ENCODE measurements at places on chromosomes 6 and 20.
A peak's percentile ranks its signal among the peaks of the same experiment; 100 is the strongest.

GRCh38 chr6:137147195-137147594 is 26.2 kb downstream of the IL22RA2 start:
- DNase-seq = no peak

DNA sequence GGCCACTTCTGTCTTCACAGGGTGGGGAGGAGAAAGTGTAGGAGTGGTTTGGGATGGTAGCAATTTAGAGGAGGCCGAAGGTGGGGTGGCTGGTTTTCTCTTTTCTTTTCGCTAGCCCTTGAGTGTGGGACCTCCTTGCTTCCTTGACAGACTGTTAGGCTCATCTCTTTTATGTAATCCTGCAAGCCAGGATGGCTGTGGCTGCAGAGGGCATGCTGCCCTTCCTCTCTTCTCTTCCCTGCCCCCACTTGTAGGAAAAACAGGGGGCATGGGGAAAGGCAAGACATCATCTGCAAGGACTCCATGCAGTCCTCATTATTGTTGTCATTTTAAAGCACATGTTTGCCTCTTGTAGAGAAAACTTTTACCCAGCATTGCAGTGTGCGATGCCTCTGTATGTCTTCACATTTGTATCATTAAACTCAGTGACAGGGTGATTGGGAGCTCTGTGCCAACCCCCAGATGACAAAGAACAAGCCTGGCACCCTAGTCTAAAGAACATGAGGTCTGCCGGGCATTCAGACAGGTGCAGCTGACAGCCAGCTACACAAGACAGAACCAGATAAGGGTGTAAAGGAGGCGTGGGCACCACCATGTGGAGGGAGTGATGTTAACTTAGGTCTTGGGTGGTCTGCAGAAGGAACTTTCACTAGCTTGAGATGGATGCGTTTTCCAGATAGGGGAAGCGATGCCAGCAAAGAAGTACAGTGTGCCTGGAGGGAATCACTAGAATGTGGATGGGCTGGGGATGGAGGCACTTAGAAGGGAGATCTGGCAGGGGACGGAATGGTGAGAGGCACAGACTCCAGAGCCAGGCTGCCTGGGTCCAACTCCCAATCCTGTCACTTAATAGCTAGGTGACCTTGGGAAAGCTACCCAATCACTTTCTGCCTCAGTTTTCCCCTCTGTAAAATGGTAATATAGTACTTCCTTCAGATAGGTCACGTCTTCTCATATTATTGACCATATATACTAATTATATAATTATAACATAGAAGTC is 207.6 kb downstream of the TBC1D7 start:
- no peak for DNase-seq

DNA sequence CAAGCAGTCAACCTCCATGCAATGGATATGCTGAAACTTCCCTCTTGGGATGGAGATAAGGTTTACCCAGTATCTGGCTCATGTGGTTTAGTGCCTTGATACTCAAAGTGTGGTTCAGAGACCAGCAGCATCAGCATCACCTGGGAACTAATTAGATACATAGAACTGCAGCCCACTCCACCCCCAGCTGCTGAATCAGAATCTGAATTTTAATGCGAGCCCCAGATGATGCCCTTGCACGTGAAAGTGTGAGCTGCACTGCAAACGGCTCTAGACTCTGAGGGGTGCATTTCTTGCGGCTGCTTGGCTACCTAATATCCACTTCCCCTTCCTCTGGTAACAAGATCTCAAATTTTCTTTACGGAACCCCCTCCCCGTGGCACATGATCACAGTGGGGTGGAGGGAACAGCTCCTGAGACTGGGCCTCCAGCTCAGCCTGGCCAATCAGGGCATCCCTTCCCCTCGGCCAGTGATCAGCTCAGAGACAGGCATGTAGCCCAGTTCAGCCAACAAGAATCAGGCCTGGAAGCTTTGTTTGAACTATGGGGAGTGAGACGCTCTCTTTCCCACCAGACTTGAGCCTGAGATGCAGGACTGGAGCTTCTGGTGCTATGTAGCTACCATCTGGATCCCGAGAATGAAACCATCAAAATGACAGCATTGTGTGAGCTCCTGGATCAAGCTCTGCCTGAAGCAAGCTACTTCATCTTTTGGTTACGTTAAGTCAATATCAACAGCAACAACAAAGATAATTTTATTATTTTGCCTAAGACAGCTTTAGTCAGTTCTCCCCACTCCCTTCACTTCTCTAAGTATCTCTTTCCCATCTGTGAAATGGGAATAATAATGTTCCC is 12.8 kb downstream of the KCNK15 start:
- no peak for DNase-seq

GRCh38 chr6:44304282-44305199 is 8.6 kb downstream of the AARS2 start:
- no peak for DNase-seq

DNA sequence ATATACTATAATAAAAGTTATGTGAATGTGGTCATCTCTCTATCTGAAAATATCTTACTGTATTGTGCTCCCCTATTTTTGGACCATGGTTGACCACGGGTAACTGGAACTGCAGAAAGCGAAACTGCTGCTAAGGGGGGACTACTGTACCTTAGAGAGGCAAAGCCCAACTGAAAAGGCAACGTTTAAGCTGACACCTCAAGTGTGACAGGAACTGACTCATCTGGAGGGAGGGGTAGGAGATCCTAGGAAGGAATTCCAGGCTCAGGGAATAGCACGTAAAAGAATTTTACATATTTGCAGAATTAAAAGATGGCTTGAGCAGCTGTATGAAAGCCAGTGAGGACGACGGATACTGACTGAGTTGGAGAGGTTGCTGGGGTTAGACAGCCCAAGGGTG is 34.8 kb downstream of the ELOVL2 start:
- DNase-seq = no peak

GRCh38 chr6:3848380-3848779 is 793 bp upstream of the FAM50B start:
- DNase-seq = no peak

DNA sequence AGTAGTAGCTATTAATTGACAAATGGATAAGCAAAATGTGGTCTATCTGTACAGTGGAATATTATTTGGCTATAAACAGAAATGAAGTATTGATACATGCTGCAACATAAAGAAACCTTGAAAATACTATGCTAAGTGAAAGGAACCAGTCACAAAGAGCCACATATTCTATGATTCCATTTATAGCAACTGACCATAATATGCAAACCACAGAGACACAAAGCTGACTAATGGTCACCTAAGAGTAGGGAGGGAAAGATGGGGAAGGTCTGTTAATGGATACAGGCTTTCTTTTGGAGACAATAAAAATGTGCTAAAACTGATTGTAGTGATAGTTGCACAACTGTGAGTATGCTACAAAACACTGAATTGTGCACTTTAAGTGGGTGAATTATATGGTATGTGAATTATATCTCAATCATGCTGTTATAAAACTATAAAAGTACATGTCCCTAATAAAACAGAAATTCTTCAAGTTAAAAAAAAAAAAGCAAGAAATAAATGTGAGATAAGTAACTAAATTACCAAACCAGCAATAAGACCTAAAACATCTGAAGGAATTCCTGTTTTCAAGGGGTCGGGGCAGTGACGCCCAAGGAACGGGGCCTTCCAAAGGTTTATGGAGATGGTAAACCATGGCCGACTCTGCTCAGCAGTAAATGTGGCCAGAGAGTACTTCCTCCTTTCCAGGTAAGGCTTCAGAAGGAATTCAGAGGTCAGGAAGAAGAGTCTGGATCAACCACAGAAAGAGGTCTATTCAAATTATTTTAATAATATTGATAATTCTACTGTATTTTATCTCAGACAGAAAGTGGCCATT is 75.4 kb downstream of the ARHGAP18 start:
- DNase-seq = no peak

DNA sequence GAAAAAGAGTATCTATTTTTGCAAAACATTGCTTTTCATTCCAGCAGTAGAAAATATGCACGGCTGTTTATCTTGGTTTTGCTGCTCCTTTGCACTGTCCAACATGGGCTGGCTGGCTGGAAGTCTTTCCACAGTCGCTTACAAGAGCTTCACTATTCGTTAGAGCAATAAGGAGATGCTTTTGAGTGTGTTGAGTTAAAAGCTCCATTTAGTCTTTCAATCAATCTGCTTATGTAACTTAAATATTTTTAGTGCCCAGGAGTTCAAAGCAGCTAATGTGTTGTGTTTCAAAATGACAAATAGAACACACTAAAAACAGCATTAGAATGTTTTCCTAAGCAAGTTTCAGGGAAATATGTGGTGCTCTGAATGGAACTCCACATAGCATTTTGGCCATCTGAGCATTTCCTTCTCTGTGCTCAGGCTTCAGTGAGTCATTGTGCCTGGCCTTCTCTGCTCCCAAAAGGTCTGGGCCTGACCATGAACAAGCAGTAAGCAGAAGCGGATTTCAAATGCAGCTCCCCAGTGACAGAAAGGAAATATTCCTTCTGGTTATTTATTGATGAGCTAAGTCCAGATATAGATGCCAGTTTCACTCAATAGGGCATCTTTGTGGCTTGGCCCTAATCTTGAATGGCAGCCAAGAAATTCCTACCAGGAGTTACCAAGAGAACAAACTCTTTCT is 580.3 kb downstream of the TENT5A start:
- DNase-seq = no peak

GRCh38 chr6:164924674-164925073 is 384.7 kb downstream of the C6orf118 start:
- DNase-seq = no peak

DNA sequence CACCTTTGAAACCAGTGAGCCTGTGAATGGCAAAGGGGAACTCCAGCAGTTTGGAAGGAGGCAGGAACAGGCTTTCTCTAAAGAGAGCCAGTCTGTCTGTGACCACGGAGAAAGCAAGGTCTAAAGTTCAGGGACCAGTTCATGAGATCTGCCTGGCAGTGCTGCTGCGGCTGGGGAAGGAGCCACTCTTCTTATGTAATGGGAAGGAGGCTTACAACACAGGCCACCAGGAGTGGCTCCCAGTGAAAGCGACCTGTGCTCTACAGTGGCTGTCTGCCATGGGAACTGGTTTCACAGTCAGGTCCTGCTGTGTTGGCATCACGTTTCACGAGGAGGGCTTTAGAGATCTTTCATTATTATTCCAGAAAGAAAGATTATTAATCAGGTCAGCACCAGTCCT is 291.9 kb upstream of the PRDM1 start:
- no peak for DNase-seq

GRCh38 chr6:139370999-139371345 is 3.5 kb downstream of the CITED2 start:
- DNase-seq = no peak

- no peak for DNase-seq
Measured at GRCh38 chr6:139457476-139457875, 83.0 kb upstream of the CITED2 start.

DNA sequence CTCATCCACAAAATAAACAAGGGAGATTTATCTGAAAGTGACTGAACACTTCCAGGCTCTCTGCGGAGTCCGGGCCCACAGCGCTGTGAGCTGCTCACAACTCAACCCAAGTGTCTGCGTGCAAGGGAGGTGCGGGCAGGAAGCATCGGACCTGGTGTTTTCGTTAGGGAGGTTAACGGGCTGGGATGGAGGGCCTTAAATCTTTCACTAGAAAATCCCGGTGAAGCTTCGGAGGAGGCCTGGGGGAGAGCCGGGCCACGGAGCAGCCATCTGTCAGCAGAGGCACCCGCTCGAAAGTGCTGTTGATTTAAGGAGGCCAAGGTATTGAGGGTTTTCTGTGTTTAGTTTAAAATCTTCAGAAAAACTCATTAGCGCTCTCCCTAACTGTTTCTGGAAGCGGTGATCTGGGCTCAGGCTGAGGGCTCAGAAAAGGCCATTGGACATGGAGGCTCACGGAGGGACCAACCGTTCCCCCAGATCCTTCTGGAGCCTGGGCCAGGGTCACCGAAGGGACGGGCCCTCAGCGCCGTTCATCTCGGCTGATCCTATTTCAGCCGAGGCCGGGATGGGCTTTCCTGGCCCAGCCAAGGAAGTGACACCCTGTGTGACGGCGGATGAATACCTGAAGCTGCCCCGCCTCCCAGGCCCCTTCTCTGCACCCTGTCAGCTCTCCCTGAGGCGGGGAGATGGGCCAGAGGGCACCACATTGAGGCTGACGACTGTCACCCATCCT is 20.7 kb downstream of the GATA5 start:
- no peak for DNase-seq

GRCh38 chr6:28104392-28105244 is 19.8 kb upstream of the ZSCAN16 start:
- peak; percentile 73 for DNase-seq

GRCh38 chr6:73391675-73392074 is 3.0 kb upstream of the DDX43 start:
- DNase-seq = no peak

GRCh38 chr6:111573892-111574797 is 31.5 kb downstream of the TRAF3IP2 start:
- DNase-seq = no peak

DNA sequence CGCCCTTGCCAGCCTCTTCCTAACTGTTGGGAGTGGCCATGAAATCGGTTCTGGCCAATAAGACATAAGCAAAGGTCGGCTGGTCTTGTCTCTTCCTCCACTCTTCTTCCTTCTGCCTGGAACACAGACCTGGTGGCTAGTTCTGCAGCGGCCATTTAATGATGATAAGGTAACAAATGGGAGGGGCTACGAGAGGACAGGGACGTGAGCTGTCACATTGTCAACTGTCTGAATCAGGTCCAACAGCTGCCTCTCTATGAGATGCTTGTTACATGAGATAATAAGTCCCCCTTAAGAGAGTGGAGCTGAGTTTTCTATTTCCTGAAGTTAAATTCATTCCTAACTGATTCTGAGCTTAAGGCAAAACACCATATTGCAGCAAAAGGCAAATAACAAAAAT is 12.5 kb upstream of the TMEM242 start:
- no peak for DNase-seq

DNA sequence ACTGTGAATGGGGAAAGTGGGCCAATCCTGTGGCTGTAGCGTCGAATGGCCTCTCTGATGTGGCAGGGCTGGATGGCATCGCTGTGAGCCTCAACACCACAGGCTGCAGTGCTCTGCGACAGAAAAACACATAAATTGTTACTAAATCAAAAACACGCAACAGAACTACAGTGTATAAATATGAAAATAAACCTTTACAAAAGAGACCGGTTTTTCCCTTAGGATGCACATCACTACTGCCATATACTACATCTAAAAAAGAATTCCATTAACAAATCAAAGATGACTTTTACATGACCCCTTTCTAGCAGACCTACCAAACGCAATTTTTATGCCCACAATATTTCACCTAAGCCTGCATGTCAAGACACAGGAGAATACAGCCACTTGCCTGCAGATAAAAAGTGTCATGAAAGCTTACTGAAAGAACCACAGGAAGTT is 395.5 kb upstream of the RUNX2 start:
- DNase-seq = no peak

DNA sequence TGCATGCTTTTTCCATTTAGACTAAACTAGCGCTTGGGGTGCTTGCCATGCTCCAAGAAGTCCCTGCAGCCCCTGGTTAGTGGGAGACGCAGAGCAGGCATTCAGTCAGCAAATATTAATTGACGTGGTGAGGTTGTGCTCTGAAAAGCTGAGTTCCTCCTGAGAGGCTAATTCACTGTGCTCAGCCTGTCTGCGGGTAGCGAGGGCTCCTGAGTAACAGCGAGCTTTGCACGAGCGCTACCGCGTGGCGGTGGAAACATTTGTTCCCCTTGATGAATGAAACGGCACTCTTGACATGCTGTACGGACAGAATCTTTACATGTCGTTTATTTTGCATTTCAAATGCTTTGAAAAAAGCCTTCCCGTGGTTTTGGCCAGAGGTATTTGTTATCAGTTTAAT is 170.6 kb upstream of the AGPAT4 start:
- DNase-seq = no peak

- no peak for DNase-seq
Measured at GRCh38 chr6:151413372-151414145, 22.2 kb upstream of the ZBTB2 start.

Data from stimulated activated CD4-positive, alpha-beta T cell treated with anti-CD3 and anti-CD28 coated beads, Interleukin-15, amount 100 ng/mL, for 1 hour (primary cell).